Germinal center (tissue), 1 donor: ENCODE measurements at places on chromosomes 1 and 21.

DNA sequence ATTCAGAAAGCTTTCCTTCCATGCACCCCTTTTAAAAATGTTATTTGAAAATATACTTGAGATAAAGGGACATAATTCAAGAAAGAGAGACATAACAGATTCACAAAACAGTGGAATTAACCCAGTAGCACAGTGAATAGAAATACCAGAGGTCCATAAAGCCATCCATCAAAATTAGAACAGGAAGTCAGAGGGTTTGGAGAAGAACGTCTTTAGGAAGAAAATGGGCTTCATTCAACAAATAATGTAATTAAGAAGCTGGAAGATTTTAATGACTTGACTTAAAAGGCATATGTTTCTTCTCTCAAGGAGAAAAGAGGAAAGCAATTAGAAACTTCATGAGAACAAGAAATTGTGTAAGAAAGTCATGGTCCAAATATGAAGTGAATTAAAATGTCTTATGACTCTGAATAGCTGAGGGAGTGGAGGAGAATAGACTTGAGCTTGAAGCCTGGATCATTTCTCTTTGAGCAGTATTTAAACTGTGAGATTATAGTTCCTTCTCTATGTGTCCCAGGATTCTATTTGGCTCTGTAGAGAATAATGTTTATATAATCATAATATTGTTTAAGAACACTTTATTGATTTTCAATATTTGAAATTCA lies 7.9 kb upstream of the HCRTR1 start:
- no peak for DNase-seq

DNA sequence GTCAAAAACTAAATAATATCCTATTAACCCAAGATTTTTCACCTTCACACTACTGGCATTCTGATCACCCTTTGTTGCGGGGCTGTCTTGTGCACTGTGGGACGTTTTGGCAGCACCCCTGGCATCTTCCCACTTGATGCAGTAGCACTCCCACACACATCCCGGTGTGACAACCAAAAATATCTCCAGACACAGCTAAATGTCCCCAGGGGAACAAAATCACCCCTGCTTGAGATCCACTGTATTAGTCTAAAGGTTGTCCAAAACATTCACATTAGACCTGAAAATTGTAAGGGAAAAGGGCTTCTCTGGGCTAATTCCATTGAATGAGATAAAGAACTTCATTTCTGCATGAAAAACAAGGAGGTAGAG lies 37.8 kb downstream of the PLEKHO1 start:
- DNase-seq: no peak

- peak; percentile 13 for DNase-seq
Observed at GRCh38 chr1:7808253-7808844, 24.3 kb downstream of the PER3 start.

- no peak for DNase-seq
Observed at GRCh38 chr1:89262643-89263042, 10.0 kb downstream of the GBP5 start.

- DNase-seq: no peak
Observed at GRCh38 chr1:3000214-3000613, 21.1 kb upstream of the ACTRT2 start.

- no peak for DNase-seq
Observed at GRCh38 chr1:59393211-59394180, 96.6 kb downstream of the FGGY start.

GRCh38 chr1:50774759-50775351 lies 185.2 kb downstream of the FAF1 start:
- peak; percentile 31 for DNase-seq

DNA sequence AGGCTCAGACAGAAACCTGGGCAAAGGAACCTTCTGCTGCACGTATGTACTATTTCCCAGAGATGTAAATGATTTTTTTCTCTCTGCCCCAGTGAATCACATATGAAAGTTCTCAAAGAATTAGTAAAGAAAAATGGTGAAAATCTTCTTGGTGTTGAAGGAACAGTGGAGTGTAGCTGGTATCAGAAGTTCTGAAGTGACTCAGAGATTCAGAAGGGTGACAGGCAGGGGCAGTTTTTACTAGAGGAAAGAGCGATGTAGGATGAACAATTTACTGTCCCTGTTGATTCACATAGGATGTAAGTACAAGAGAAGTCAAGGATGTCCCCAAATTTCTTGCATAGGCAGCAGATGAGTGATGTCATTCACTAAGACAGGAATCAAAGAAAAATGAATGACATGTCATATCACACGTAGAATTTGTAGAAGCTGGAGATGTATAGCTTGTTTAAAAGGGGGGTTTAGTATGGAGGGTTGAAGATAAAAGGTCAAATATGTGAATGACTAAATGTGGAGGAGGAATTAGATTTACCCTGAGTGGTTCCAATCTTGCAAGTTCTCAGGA lies 26.4 kb downstream of the WLS start:
- no peak for DNase-seq

DNA sequence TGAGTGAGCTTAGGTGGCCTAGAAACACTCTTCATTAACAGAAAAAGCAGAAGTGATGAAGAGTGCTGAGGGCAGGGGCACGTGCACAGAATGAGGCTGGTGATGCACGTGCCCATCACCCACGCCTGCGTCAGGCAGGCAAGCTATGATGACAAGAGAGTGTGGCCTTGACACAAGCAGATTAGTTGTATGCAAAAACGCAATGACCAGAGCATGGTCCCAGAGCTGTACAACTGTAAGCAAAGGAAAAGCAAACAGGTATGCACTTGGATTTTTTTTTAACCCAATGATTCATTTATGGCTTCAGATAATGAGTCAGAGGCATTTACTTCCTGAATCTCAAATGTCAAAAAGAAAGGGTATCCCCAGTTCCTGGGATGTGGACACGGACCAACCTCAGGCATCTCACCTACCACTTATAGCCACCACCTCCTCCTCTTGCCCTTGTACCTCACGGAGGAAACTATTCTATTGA lies 9.1 kb upstream of the TMEM61 start:
- DNase-seq: no peak

DNA sequence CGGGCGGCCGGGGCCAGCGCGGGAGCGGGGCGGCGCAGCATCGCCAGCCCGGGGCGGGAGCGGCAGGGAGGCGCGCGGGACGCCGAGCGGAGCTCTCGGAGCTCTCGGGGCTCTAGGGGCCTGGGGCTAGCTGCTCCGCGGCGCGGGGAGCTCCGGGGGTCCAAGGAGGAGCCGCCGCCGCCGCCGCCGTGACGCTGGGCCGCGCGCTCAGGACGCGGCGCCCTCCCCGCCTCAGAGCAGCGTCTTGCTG lies 147 bp downstream of the CLSTN1 start:
- no peak for DNase-seq
